ENCODE measurements at places on chromosomes 4 and X.
A peak's percentile ranks its signal among the peaks of the same experiment; 100 is the strongest.

- DNase-seq: no peak
These were observed 136.5 kb downstream of the PJA1 start for GRCh38 chrX:69028761-69029120.

DNA sequence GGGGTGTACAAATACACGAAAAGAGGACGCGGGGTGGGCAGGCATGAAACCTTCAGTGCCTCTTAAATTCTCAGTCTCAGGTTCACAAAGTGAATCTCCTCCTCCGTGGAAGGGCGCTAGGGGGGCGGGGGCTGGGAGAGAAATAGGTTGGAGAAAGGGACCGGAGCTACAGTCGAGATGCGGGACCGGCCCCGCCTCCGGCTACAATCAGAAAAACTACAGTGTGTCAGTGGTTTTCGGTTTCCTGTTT is 3.4 kb downstream of the MAML3 start:
- DNase-seq: no peak

DNA sequence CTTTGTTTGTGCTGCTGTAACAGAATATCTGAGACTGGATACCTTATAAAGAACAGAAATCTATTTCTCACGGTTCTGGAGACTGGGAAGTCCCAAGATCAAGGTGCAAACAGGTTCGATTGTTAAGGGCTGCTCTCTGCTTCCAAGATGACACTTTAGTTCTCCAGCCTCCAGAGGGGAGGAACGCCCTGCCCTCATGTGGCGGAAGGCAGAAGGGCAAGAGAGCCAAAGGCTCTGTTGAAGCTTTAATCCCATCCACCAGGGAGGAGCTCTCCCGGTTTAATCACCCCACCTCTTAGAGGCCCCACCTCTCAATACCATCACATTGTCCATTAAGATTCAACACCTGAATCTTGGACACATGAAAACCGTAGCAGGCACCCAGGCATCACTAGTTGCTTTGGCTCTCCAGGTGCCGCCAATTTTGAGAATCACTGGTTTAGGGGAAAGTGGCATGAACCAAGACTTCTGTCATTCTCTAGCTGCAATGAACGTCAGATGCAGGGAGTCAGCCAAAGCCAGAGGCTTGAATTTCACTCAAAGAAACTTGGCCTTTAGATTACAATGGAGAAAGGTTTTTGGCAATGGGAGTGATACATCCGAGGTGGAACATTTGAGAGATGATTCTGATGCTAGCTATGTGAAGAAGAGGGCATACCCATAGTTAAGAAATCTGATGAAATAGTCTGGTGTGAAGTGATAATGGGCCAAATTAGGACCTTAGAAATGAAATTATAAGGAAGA is 15.7 kb downstream of the FHL1 start:
- DNase-seq: no peak

- no peak for DNase-seq
These were observed 8.2 kb upstream of the AFF1 start for GRCh38 chr4:86926435-86927086.

DNA sequence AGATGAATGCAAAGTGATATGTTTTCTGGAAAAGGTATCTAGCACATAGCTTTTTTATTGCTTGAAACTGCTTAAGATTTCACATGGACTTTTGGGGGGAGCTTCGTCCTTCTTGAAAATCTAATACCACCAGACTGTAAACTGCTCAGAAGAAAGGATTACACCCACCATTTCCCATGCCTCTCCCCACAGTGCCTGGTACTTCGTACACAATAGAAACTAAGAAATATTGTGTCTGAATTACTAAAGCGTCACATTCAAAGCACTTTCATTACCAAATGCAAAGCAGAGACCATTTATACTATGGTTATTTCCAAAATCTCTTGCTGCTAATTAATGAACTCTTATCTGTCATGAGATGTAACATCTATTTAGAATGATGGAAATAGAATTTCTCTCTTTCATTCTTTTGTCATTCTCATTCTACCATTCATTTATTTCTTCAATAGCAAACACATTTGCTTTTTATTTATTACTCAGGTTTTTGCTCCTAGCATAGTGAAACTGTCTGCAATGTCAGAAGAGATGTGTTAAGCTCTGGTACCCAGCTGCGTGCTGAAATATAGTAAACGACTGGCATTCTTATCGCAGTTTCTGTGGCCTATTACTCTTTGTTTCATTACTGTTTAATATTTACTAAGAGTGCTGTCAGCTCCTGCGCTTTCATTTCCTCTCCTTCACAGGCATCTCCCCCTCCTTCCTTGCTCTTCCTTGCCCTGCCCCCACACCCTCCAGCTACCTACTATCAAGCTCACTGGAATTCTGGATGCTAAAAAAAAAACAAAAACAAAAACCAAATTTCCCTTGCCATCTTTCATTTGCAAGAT is 51.4 kb upstream of the RAPGEF2 start:
- DNase-seq: no peak

- no peak for DNase-seq
These were observed 93.4 kb downstream of the REPS2 start for GRCh38 chrX:17039826-17040225.

GRCh38 chr4:24303926-24304325 is 280.4 kb downstream of the DHX15 start:
- DNase-seq: no peak

DNA sequence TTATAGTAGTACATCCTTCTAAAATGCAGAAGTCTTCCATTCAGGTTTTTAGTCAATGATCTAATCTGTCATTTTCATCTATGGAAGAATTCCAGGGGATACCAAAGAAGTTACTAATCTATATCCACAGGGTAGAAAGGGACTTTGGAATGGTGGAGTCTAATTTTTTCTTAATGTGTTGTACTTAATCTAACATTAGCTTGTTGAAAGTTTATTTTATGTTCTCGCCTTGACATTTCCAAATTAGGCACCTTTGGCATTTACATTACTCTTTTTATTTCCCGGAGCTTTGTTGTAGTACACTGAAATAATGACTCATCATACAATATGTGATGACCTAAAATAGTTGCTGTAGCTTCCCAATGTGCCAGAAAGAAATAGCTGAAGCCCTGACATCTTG is 91.5 kb downstream of the HTR2C start:
- no peak for DNase-seq

DNA sequence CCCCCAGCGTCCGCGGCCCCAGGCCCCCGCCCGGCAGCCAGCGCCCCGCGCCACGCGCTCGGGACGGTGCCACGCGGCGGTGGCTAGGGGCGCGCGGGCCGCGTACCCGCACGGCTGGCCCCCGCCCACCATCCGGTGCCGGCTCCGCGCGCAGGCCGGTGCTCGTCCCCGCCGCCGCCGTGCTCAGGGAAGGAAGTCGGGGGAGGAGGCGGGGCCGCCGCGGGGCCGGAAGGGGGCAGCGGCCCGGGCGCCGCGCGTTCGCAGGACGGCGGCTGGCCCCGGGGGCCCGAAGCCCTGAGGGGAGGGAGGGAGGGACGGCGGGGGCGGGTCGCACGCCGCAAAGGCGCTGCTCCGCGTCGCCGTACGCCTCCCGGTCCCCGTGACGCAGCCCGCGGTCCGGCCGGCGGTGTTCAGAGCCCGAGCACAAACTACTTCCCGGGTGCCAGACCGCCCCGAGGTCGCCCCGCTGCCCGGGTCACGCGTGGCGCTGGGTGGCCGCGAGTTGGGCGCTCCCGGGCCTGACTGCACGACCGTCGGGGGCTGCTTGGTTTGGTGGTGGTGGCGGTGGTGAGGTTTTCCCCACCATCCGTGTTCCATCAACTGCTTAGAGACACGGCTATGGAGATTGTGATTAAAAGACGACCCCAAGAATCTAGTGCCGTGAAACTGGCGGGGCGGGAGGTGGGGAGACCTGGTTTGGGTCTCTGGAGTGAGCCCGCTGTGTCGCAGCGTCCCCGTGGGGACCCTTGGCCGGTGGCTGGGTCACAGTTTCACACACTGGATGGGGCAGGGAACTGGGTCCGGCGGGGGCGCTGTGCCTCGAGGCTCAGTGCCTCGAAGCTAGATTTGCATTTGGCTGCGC is at the start of gene DCTD:
TSS of gene DCTD (minus strand) at position 205 of the 862 bp plus-strand sequence. CDS start 1,818 bp downstream, outside the sequence.
- DNase-seq: peak; percentile 62

- DNase-seq: no peak
These were observed 530.7 kb downstream of the CENPC start for GRCh38 chr4:67014592-67014991.

- no peak for DNase-seq
These were observed 180.7 kb upstream of the SFRP2 start for GRCh38 chr4:153969542-153969941.

DNA sequence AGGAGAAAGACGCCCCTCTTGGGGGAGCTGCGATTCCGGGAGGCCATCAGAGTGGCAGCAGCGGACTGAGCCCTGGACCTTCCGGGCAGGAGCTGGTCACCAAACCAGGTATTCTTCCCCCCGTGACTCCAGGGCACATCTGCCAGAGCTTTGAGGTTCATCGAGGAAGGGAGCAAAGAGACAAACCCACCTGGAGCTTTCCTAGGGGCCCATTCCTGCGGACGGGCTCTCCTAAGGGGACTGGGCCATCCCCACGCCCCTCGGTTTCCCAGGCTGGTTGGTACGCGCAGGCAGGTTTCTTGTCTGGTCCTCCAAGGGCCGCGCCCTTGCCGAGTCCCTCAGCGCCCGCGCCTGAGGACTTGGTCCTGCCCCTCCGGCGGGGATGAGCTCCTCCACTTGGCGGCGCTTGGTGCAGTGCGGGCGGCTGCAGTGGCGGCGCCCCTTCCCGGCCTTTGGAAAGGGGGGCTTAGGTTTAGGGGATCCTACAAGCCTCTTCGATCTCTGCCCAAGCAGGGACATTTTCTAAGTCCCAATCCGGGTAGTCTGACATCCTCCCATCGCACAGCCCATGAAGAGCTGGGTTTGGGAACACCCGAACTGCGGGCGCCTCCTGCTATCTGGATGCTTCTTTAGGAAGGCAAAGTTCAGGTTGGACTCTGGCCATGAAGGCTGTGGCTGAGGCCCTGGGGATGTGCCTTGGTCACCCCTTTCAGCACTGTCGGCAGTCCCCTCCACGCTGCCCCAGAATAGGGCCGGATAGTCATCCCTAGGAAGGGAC is 538 bp downstream of the STBD1 start:
- no peak for DNase-seq

DNA sequence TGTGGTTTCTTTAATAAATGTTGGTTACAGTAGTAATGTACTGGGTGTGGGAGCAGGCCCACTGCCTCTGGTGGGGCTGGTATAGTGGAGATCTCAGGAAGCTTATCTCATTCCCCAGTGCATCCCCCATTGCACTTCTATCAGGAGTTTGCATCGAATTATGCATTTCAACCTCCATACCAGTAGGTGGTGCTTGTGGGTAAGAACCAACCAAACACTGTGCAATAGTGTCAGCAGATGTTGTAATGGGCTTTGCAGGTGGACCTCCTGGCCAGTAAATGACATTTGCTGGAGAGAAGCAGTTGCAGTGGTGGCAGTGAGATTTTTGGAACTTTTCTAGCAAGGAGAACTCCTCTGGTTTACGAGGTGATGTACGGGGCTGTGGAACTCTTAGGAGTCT is 150.6 kb downstream of the POU3F4 start:
- no peak for DNase-seq

GRCh38 chr4:150006197-150006596 is 72.0 kb upstream of the DCLK2 start:
- DNase-seq: no peak

DNA sequence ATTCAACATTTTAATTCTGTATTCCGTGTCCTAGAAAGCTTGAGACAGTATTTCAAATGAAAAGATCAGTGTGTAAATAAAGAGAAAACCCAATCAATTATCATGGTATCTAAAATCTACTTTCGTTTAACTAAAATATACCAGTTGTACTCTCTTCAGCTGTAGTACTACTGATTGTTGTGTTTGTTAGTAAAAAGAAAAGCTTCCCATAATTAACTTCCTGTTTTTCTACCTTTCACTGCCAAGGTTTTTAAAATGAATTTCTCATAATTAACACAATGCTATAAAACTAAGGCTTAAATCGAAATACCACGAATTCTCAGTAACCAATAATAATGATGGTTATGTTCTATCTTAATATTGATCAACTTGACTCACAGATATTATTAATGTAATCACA is 37.4 kb downstream of the PPP3CA start:
- DNase-seq: no peak

DNA sequence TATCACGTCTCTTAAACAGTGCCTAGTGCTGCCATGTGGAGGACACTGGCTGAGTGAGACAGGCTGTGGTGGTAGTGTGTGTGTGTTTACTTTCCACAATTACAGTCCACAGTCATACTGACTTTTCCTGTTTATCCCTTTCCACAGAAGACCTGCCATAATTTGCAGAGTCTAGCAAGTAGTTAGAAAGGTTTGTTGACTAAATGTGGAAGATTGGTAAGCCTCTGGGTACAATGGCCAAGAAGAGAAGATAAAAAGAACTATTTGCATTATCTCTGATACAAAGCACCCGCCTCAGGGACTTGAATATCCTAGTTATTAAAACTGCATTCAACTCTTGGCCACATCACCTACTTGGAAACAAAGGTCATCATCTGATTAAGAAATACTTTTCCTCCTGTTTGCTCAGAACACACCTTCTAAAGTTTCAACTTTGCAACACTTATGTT is 89.1 kb downstream of the FAM13A start:
- no peak for DNase-seq

- DNase-seq: no peak
These were observed 26.4 kb downstream of the ATG4A start for GRCh38 chrX:108117988-108118387.

DNA sequence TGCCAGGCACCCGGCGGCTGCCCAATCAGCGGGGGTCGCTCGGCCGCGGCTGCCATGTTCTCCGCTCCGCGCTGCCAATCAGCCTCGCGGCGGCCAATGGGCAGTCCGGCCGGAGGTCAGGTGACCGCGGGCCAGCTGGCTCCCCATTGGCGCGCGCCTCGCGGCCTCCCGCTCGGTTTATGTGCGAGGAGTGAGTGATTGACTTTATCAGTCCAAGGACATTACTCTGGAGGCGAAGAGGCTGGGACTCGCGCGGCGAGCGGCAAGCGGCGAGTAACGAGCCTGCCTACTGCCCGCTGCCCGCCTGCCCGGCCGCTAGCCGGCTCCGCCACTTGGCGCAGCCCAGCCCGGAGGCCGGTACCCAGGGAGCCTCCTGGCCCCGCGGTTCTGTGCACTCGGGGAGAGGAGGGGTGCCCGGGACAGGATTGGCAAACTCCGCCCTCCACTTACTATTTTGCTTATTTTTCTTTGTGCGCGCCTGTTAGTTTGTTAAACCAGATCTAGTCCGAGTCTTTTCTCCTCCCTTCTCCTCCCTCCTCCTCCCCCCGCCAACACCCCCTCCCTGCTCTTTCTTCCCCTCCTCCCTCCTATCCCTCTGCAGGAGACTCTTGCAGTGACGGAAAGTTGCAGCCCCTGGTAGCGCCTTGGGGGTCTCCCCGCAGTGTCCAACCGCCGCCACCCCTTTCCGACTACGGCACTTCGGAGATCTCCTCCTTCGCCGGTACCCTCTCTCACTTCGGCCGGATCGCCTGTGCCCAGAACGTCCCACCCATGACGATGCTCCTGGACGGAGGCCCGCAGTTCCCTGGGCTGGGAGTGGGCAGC is at the start of gene ZIC3:
TSS of gene ZIC3 (plus strand) at position 207 of the 825 bp plus-strand sequence. CDS start at position 772, 565 bp downstream.
- DNase-seq: no peak

DNA sequence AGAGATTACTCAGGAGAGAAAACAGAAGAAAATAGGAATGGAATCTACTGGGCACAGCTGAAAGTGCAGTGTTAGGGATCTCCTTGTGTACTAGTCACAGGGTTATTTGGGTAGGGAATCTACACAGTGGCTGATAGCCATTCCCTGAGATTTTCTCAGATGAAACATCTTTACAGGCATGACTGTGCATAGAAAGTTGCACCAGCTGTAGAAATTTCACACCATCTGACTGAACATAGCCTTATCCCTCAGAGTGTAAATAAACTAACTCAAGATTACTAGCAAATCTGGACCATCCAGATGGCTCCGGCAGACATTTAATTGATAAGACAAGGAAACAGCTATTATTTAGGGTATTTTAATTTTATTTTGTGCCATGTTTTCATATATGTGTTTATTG is 2053.5 kb upstream of the TENM3 start:
- DNase-seq: no peak

GRCh38 chr4:139416073-139416673 is 37.7 kb upstream of the RAB33B start:
- DNase-seq: no peak
